ENCODE measurements at places on chromosomes 1 and 21.

DNA sequence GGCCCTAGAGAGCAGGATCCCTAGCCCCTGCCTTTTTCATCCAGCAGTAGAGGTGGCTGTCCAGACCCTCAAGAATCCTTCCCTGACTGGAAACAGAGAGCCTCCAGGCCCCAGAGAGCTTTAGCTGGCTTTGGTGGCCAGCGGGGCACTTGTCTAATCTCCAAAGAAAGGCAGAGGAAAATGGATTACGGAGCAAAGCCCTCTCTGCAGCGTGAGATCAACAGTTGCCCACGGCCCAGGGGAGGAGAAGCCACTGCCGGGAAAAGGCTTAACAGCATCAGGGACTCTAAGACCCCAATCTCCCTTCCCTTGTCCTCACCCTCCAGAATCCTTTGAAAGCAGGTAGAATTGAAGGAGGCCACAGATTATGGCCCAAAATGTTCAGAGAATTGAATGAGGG, 35.8 kb upstream of the GRIK3 start:
- DNase-seq: no peak

GRCh38 chr1:14906665-14907064, 246.9 kb upstream of the TMEM51 start:
- DNase-seq: no peak

DNA sequence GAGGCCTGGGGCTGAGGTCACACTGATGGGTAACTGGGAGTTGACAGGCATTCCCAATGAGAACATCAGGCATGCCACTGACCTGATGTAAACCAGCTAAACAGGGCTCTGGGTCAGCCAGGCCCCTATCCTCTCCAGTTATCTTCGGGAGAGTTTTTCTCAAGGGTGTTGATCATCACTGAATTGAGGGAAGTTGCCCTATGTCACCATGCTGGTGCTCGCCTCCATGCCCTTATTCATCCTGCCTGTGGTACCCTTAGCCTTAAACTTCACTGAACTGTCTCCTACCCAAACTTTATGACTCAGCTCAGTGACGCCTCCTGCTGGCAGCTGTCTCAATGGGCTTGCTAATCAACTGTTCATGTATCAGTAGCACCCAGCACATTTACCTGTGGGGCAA, 80.7 kb upstream of the TNR start:
- DNase-seq: no peak

DNA sequence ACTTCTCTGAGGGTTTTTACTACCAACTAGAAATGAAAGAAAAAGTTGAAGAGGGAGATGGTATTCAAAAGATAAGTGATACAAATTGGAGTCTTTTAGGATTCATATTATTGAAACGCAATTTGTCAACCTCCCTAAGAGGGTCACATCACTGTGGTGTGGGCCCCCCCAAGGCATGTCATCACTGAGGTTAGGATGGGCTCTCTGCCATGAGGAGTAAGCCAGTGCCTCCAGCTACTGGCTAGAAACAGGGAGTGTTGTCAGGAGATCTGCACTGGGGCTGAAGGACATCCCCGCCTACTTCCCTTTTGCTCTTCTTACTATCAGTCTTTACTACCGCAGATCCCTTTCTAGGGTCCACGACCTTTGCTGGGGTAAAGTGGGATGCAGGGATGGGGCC, 25.9 kb downstream of the ITSN1 start:
- no peak for DNase-seq

DNA sequence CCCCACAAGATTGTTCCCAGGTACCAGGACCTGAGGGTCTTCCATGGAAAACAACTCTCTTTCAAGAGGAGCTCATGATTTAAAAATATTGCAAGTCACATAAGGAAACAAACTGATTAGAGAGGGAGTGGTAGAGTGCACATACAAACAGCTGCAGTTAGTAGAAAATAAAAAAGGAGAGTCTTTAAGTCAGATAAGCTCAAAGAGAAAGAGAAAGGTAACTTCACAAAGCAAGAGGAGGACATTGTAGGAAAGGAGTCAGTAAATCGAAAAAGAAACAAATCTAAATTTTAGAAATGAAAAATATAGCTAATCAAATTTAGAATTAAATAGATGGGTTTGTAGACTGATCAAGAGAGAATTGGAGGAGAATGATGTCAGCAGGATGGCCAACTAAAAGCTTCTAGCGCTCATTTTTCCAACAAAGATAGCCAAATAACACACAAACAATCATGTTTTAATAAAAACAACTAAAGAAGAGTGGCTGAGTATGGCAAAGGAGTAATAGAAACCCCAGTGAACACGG, 86.1 kb upstream of the CD53 start:
- no peak for DNase-seq

- DNase-seq: no peak
Measured at GRCh38 chr1:63414691-63415365, 47.4 kb downstream of the ALG6 start.

DNA sequence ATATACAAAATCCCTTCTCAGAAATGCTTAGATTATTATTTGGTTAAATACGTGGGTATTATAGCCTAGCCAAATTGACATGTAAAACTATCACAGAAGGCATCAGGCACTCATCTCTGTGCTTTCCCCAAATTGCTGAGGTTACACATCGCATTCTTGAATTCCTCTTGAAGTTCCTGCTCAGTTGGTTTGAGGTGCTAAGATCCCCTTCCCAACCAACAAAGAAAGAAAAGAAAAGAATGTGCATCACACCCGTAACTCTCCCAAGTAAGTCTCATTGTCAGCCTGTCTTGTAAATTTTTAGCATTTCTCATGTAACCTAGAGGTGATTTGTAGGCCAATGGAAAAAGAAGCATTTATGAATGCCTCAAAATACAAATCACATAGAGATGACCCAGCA, 539.2 kb upstream of the PRMT6 start:
- DNase-seq: no peak

GRCh38 chr1:178345807-178346206, 151.0 kb downstream of the CLEC20A start:
- DNase-seq: no peak

- no peak for DNase-seq
Measured at GRCh38 chr1:28062806-28063205, 25.6 kb downstream of the EYA3 start.

GRCh38 chr1:183889095-183889494, 84.2 kb downstream of the RGL1 start:
- DNase-seq: no peak

DNA sequence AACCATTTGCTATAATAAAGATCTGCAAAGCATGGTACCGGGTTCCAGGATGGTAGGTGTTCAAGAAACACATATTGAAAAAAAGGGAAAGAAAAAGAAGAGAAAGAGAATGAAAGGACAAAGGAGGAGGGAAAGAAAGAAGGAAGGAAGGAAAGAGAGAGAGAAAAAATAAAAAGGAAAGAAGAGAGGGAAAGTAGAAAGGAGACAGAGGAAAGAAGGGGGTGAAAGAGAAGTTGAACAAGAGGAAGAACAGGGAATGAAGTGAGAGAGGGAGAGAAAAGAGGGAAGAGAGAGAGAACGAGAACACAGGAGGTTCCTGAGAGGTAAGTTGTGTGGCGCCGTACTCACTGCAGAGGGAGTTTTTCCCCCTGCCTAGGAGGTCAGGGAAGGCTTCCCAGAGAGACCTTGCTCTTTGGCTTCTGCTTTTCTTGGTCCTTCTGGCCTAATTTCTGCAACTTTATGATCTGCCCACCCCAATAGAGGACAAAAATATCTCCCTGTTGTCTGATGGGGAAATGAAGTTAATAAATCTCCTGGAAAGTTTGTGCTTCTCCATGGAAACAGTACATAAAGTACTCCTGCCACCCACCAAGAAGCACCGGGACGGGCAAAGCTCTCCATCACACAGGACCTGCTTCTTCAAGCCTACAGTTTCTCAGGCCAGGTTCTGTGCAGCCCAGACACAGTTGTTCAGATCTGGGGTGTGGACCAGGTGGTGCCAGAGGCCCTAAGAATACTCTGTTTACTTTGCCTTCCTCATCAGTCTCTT, 124.8 kb downstream of the ROR1 start:
- no peak for DNase-seq

GRCh38 chr1:196409586-196409985, 198.7 kb downstream of the KCNT2 start:
- DNase-seq: no peak

DNA sequence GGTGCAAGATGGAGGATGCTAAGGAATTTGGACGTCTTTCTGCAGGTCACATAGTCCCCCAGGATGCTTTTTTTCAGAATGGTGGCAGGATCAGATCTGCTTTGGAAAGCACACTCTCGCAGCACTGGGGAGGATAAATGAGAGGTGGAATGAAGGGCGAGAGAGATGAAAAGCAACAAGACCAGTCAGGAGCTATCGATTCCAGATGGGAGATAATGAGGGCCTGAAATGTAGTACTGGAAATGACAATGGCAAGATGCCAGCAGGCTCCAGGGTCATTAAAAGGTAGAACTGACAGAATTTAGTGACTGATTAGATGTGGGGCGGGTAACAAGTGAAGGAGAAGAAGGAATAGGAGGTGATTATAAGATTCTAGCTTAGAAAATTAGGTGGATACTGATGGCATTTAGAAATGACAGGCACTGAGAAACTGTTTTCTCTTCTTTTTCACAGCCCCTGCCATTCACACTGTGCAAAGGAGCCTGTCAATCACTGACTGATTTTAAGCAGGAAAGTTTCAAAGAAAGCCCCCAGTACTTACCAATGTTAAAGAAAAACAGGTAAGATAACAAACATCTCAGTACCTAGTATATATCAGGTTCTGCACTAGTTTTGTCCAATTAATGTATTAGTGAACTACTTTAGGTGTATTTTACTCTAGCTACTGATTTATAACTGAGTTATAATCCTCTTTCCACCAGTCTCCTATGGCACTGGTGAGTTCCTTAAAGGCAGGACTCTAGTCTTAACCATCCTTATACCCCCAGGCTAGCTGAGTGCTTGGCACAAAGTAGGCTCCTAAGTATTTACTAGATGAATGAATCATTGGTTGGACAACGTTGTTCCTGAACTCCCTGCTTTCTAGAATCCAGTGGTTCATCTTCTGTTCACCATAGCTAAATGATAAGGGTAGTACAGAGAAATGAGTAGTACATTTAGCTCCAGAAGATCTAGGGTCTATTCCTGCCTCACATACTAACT, 9.2 kb downstream of the PIGM start:
- no peak for DNase-seq
